ENCODE measurements at places on chromosomes 5 and 9.
A peak's percentile ranks its signal among the peaks of the same experiment; 100 is the strongest.

GRCh38 chr5:107272954-107273353 is 397.8 kb downstream of the EFNA5 start:
- no peaks in the 10 kb centered on the region for H3K36me3 ChIP-seq
- H3K27me3 ChIP-seq: peaks cover 4% of the 10 kb centered on the region
- no peaks in the 10 kb centered on the region for H3K4me1 ChIP-seq
- DNase-seq: no peak
- no peak overlapping the region for H3K4me3 ChIP-seq

GRCh38 chr5:90528601-90529193 is 687 bp downstream of the LYSMD3 start:
- H3K4me1 ChIP-seq: peaks cover 27% of the 10 kb centered on the region

DNA sequence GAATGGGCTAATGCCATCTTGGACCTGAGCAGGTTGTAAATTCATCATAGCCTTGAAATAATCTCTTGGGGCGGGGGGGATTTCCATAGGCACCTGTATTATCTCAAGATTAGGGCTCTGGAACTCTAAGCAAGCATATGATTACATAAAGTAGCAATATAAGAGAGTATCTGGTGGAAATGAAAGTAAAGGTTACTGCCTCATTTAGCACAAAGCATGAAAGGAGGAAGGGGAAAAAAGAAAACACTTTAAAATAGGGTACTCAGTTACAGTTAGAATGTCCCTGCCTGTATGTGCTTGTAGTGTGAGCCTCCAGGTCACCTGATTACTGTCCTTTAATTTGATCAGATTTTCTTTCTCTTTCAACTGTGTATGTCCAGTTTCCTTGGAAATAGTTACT is 1079.7 kb upstream of the CDH18 start:
- no peaks in the 10 kb centered on the region for H3K27me3 ChIP-seq
- no peak overlapping the region for H3K27ac ChIP-seq
- no peaks in the 10 kb centered on the region for H3K4me1 ChIP-seq

DNA sequence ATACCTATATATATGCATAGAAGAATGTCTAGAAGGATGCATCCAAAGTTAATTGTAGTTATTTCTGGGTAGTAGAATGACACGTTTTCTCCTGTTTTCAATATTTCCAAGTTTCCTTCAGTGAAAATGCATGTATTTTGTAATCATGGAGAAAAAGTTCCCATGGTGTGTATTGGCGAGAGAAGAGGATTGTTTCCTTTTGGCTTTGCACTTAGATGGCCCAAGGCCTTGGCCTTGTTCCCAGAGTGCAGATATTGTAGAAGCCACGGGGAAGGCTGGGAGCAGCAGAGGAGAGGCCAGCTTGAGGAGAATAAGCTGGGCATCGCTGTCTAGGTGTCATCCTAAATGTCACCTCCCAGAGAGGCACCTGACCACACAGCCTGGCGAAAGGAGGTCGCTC is 44.0 kb downstream of the IRF1 start:
- H3K27ac ChIP-seq: no peak overlapping the region
- peaks cover 62% of the 10 kb centered on the region for H3K4me1 ChIP-seq
- no peak overlapping the region for H3K4me3 ChIP-seq
- no peaks in the 10 kb centered on the region for H3K27me3 ChIP-seq
- DNase-seq: peak; percentile 7

GRCh38 chr9:134010310-134011173 is 14.7 kb upstream of the BRD3OS start:
- DNase-seq: no peak
- H3K27ac ChIP-seq: no peak overlapping the region
- H3K27me3 ChIP-seq: peaks cover 13% of the 10 kb centered on the region
- no peak overlapping the region for H3K4me3 ChIP-seq

DNA sequence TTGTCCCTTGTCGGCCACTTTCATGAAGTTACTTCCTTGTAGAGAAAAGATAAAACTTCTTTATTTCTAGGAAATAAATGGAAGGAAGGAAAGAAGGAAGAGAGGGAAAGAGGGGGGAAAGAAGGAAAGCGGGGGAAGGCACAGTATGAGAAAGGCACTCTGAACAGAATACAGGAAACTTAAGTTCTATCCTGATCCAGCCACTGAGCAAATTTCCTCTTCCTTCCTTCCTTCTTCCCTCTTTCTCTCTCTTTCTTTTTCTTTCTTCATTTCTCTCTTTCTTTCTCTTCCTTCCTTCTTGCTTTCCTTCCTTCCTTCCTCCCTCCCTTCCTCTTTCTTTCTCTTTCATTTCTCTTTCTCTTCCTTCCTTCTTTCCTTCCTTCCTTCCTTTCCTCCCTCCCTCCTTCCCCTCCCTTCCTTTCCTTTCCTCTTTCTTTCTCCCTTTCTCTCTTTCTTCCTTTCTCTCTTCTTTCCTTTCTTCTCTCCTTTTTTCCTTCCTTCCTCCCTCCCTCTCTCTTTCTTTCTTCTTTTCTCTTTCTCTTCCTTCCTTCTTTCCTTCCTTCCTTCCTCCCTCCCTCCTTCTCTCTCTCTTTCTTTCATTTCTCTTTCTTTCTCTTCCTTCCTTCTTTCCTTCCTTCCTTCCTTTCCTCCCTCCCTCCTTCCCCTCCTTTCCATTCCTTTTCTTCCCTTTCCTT is 240.2 kb upstream of the BRINP1 start:
- H3K4me3 ChIP-seq: no peak overlapping the region
- H3K27ac ChIP-seq: no peak overlapping the region
- no peak for DNase-seq
- H3K36me3 ChIP-seq: no peaks in the 10 kb centered on the region
- H3K4me1 ChIP-seq: no peaks in the 10 kb centered on the region
- H3K27me3 ChIP-seq: no peaks in the 10 kb centered on the region

DNA sequence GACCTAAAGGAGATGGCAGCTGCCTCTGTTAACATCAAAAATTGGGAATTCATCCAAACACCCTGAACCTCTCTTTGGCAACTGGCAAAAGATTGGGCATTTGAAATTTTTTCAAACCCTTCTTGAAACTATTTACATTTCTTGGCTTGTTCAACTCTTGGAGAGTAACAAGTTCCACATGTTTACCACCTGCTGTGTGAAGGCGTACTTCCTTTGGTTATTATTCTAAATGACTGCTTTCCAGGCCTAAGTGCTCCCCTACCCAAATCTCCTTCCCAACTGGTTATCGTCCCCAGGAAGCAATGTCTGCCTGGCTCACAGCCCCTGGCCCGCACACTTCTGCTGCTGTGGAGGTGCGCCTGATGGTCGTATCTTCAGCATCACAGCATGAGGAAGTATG is 422.7 kb downstream of the DMAC1 start:
- no peak for DNase-seq
- no peaks in the 10 kb centered on the region for H3K4me1 ChIP-seq
- no peaks in the 10 kb centered on the region for H3K36me3 ChIP-seq
- H3K4me3 ChIP-seq: no peak overlapping the region
- peaks cover 4% of the 10 kb centered on the region for H3K27me3 ChIP-seq

DNA sequence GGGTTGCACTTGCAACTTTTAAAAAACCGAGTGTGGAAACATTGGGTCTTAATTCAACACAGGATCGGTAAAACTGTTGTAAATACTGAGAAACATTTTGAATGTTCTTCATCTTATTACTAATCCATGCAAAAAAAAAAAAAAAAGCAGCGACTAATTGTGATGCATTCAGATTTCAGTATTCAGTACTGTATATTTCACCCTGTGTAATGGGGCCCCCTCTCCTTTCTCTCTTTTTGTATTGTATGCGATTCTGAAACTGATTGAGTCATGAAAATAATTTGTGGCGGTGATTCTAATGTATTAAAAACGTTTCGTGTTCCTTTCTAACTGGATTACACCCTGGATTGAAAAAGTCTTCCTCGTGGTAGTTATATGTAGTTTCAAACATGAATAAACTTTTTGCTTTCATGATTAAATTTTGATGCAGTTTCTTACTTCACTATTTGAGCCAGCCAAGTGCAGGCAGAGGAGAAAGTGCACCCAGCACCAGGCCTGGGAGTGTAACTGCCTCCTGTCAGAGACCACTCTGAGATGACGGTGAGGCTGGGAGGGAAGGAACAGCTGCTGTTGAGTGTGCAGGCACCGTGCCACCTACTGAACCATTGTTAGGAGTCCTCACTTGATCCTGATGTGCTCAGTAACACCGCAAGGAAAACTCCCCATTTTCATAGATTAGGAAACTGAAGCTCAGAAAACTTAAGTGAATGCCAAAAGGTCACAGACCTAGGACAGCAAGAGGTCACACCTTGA is 220.0 kb downstream of the PBX3 start:
- no peak overlapping the region for H3K4me3 ChIP-seq
- DNase-seq: no peak
- H3K36me3 ChIP-seq: peaks cover 3% of the 10 kb centered on the region
- no peaks in the 10 kb centered on the region for H3K4me1 ChIP-seq

- no peak overlapping the region for H3K4me3 ChIP-seq
- no peaks in the 10 kb centered on the region for H3K27me3 ChIP-seq
- no peaks in the 10 kb centered on the region for H3K4me1 ChIP-seq
- H3K27ac ChIP-seq: no peak overlapping the region
- no peak for DNase-seq
- no peaks in the 10 kb centered on the region for H3K36me3 ChIP-seq
Measured at GRCh38 chr5:19977099-19977498, 10.9 kb downstream of the CDH18 start.

DNA sequence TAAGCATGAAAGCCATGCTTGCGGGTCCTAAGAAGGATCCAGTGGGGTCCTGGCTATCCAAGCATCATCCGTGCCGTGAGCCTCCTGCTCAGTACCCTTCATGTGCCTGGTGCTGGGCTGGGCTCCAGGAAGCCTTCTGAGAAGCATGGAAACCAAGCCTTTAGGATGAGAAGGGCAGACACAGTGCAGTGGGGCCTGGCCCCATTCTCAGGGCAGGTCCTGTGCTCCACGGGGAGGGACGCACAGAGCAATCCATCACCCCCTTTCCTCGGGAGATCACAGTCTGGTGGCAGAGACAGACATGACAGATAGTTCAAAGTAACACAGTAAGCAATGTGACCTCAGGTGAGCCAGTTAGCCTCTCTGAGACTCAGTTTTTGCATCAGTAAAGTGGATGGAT is 76.9 kb downstream of the RGS3 start:
- H3K4me1 ChIP-seq: no peaks in the 10 kb centered on the region
- peak; percentile 5 for DNase-seq
- H3K4me3 ChIP-seq: no peak overlapping the region
- H3K36me3 ChIP-seq: no peaks in the 10 kb centered on the region

DNA sequence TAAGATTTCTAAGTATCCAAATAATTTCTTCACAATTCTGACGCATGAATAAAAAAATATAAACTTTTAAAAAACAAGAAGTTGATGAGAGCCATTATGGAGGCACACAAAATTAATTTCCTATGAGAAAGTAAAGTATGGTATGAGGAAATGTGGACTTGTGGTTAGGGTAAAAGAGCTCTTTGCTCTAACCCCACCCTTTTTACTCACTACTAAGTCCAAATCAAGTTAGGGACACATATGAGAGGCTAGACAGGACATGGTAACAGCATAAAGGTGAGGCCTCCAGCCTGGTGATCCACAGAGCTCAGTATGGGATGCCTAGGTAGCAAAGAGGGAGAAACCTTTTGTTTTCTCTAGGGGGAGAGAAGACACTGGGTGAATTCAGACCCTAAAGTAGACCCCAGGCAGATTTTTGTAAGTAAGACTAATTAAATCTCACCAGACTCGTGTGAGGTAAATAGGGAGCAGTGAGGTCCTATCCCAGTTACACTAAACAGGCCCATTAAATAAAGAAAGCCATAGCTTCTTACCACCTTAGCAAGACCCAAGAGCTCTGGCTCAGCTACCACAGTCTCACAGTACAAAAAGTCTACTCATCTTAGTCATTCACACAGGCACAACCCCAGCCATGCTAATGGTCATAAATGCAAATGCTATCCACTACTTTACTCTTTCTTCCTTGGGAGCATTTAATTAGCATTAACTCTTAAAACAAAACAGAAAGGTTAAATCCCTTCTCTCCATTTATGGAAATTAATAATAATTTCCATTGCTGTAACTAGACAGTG is 42.6 kb downstream of the MLLT3 start:
- H3K27me3 ChIP-seq: no peaks in the 10 kb centered on the region
- peaks cover 77% of the 10 kb centered on the region for H3K36me3 ChIP-seq
- peak overlapping the region; percentile 4 for H3K27ac ChIP-seq
- no peak overlapping the region for H3K4me3 ChIP-seq
- DNase-seq: no peak

DNA sequence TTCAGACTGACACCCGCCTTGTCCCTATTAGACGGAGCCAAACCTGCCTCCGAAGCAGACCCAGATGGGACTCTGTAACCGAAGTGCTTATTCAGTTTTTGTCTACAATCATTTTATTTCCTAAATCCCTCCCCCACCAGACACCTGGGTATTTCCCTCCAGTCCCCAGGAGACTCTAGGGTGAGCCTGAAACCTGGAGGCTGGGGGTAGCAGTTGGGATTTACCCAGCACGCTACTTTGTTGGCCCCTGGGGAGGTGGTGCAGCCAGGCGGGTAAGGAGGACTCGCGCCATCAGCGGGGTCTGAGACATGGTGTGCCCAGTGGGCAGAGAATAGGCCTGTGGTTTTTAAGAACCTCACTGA is 1.3 kb upstream of the LHX2 start:
- no peak for DNase-seq
- H3K27ac ChIP-seq: peak overlapping the region; percentile 84
- H3K36me3 ChIP-seq: peaks cover 5% of the 10 kb centered on the region
- peaks cover 100% of the 10 kb centered on the region for H3K27me3 ChIP-seq
- no peak overlapping the region for H3K4me3 ChIP-seq
- peaks cover 15% of the 10 kb centered on the region for H3K4me1 ChIP-seq

DNA sequence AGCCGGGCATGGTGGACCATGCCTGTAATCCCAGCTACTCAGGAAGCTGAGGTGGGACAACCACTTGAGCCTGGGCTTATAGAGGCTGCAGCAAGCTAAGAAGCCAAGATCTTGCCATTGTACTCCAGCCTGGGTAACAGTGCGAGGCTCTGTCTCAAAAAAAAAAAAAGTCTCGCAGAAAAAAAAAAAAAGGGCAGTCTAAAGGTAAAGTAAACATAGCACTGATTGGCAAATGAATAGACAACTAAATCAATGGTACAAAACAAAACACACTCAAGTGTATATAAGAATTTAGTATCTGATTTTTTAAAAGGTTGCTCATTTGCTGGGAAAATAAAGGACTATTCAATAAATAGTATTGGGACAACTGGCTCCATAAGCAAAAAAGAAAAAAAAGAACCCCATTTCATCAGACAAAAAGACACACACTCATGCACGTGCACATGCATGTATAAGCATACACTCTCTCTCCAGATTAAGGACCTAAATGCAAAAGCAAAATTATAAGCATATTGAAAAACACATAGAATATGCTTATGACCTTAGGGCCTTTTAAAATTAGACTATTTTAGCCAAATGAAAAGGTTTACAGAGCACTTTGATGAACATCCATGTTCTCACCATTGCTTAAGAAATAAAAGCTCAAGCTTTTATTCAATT is 5.7 kb downstream of the IL6ST start:
- peaks cover 75% of the 10 kb centered on the region for H3K36me3 ChIP-seq
- peaks cover 81% of the 10 kb centered on the region for H3K4me1 ChIP-seq
- H3K27me3 ChIP-seq: no peaks in the 10 kb centered on the region
- DNase-seq: no peak
- peak overlapping the region; percentile 26 for H3K27ac ChIP-seq

DNA sequence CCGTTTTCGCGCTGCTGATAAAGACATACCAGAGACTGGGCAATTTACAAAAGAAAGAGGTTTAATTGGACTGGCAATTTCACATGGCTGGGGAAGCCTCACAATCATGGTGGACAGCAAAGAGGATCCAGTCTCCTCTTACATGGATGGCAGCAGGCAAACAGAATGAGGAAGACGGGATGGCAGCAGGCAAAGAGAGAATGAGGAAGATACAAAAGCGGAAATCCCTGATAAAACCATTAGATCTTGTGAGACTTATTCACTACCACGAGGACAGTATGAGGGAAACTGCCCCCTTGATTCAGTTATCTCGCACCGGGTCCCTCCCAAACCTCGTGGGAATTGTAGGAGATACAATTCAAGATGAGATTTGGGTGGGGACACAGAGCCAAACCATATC is 95.0 kb downstream of the OSTF1 start:
- H3K4me1 ChIP-seq: peaks cover 23% of the 10 kb centered on the region
- H3K4me3 ChIP-seq: no peak overlapping the region
- peaks cover 4% of the 10 kb centered on the region for H3K27me3 ChIP-seq
- H3K27ac ChIP-seq: no peak overlapping the region
- DNase-seq: no peak

Data from activated naive CD4-positive, alpha-beta T cell treated with anti-CD3 and anti-CD28 coated beads, Interleukin-2, amount 10 ng/mL, durations not matched to agents 7 days and 5 days (primary cell).